ENCODE measurements at places on chromosomes 2 and 18.

- no peak for DNase-seq
These were observed 8.8 kb downstream of the CTLA4 start for GRCh38 chr2:203876328-203876727.

DNA sequence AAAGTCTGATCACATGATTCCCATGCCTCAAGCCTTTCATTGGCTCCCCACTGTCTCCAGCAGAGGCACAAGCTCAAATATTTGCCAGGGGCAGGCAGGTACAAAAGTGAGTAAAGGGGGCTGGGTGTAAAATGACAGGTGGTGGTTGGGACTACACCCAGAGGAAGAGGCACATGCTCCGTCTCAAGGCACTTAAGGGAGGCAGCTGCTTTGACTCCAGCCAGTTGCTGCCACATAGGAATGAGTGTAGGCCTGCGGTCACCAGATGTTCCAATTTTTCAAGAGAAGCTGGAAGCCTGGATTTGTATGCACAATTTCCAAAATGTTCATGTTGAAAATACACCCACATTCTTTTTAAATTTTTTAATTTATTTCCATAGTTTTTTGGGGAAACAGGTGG, 164.4 kb downstream of the UPP2 start:
- DNase-seq = no peak

GRCh38 chr2:152071518-152071917, 27.3 kb downstream of the CACNB4 start:
- DNase-seq = no peak

DNA sequence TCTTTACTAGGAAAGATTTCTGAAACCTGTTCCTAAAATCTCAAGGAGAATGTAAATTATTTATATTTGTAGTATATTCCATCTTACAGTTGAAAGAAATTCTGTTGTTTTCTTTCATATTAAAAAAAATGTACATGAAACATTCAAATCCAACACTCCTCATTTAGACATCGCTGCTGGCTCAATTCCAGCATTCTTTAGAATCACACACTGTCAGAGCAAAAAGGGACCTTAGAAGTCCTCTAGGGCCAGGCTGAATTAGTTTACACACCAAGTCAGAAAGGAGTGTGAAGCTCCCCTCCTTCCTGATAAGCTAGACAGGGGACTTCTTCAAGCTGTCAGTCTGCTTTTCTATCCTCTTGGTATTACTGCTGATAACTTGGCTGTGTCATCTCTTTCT, 158.6 kb upstream of the LTBP1 start:
- DNase-seq = no peak

- peak; percentile 25 for DNase-seq
These were observed 46.4 kb upstream of the SELENOI start for GRCh38 chr2:26299471-26300101.

- DNase-seq = no peak
These were observed 8.1 kb downstream of the GMCL1 start for GRCh38 chr2:69837533-69837932.

- no peak for DNase-seq
These were observed 339.1 kb downstream of the SOX11 start for GRCh38 chr2:6031200-6031867.
